Suprapubic skin (tissue), 4 donors: ENCODE measurements at places on chromosomes 12 and 14.
A peak's percentile ranks its signal among the peaks of the same experiment; 100 is the strongest.

GRCh38 chr14:42323426-42323825 lies 716.8 kb downstream of the LRFN5 start:
- DNase-seq: no peak
- H3K4me1 ChIP-seq: no peaks in the 10 kb centered on the region
- no peaks in the 10 kb centered on the region for H3K27me3 ChIP-seq
- no peak overlapping the region for H3K4me3 ChIP-seq
- no peaks in the 10 kb centered on the region for H3K36me3 ChIP-seq

DNA sequence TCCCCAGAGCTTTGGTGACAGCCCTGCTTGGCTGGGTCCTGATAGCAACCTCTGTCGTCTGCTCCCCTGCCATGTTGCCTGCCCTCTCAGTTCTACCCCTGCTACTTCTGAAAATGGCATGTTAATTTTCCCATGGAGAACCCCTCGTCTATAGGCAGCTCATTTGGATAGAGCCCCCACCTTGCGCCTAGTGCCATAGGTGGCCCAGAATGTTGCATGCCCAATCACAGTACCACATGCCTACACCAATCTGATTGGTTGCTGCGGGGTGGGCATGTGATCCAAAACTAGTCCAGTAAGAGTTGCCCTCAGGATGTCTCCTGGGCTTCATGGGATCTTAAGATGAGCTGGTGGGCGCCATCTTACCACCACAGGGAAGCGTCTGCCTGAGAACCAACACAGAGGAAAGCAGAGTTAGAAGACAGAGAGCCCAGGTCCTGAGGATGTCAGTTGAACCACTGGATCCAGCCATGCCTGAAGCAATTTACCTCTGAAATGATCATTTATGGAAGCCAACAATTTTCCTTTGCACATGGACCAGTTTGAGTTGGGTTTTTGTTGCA lies 85.7 kb downstream of the PAPOLA start:
- no peak overlapping the region for H3K27ac ChIP-seq
- DNase-seq: no peak
- peaks cover 7% of the 10 kb centered on the region for H3K4me1 ChIP-seq
- H3K27me3 ChIP-seq: peaks cover 12% of the 10 kb centered on the region

DNA sequence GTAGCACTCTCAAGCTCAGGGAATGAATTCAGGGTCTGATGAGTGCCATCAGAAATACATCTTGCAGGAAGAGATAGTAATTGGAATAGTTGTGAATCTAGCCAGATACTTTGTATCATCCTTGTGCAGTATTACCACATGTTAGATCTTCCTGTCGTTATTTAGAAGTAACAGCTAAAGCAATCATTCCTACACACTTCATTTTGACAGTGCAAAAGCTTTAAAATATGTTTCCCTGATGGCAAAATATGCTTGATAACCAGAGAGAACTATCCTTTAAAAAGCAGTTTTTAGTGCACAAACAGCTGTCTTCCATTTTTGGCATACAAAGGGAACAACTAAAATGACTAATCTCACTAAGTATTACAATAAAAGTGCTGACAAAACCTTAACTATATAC lies 149.5 kb upstream of the SLC38A2 start:
- DNase-seq: no peak
- no peaks in the 10 kb centered on the region for H3K36me3 ChIP-seq
- H3K4me1 ChIP-seq: peaks cover 57% of the 10 kb centered on the region
- no peaks in the 10 kb centered on the region for H3K27me3 ChIP-seq

DNA sequence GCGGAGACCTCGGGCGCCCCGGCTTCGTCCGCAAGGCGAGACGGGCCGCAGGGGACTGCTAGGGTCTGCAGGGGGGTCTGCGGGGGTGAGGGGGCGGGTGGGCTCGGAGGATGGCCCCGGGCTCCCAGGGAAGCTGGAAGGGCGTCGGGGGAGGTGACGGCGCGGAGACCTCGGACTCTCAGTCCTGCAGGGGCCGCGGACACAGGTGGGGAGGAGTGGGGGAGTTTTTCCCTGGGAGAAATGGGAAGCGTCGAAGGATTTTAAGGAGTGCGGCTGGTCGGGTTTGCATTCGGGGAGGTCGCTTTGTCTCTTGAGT lies 25.9 kb downstream of the ZBTB42 start:
- peaks cover 23% of the 10 kb centered on the region for H3K4me1 ChIP-seq
- DNase-seq: no peak
- no peaks in the 10 kb centered on the region for H3K27me3 ChIP-seq
- H3K4me3 ChIP-seq: peak overlapping the region; percentile 71
- H3K27ac ChIP-seq: no peak overlapping the region

- no peak for DNase-seq
- no peaks in the 10 kb centered on the region for H3K4me1 ChIP-seq
- no peaks in the 10 kb centered on the region for H3K36me3 ChIP-seq
Observed at GRCh38 chr14:24351517-24351916, 11.7 kb upstream of the RIPK3 start.

DNA sequence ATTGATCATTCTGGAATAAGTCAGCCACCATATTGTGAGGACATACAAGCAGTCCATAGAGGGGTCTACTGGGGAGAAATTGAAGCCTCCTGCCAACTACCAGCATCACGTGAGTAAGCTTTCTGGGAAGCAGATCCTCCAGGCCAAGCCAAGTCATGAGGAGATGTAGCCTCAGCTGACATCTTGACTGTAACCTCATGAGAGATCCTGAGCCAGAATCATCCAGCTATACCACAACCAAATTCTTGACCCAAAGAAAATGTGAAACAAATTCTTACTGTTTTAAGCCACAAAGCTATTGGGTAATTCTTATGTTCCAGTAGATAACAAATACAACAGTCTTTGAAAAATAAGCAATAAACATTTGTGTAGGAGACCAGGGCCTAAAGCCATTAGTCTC lies 479.4 kb upstream of the DCN start:
- no peaks in the 10 kb centered on the region for H3K27me3 ChIP-seq
- no peak overlapping the region for H3K27ac ChIP-seq
- no peak overlapping the region for H3K4me3 ChIP-seq
- DNase-seq: no peak
- no peaks in the 10 kb centered on the region for H3K4me1 ChIP-seq

- H3K36me3 ChIP-seq: peaks cover 3% of the 10 kb centered on the region
- no peaks in the 10 kb centered on the region for H3K27me3 ChIP-seq
- H3K4me3 ChIP-seq: no peak overlapping the region
- DNase-seq: no peak
Observed at GRCh38 chr12:47870175-47870781, 34.5 kb downstream of the VDR start.

- no peak overlapping the region for H3K4me3 ChIP-seq
- DNase-seq: no peak
- H3K27me3 ChIP-seq: no peaks in the 10 kb centered on the region
- no peak overlapping the region for H3K27ac ChIP-seq
- H3K4me1 ChIP-seq: peaks cover 26% of the 10 kb centered on the region
Observed at GRCh38 chr14:74503291-74503937, 9.8 kb downstream of the ISCA2 start.

GRCh38 chr14:83534995-83535394 lies 1994.9 kb upstream of the FLRT2 start:
- H3K36me3 ChIP-seq: no peaks in the 10 kb centered on the region
- H3K27me3 ChIP-seq: no peaks in the 10 kb centered on the region
- H3K27ac ChIP-seq: no peak overlapping the region
- H3K4me3 ChIP-seq: no peak overlapping the region
- DNase-seq: no peak

DNA sequence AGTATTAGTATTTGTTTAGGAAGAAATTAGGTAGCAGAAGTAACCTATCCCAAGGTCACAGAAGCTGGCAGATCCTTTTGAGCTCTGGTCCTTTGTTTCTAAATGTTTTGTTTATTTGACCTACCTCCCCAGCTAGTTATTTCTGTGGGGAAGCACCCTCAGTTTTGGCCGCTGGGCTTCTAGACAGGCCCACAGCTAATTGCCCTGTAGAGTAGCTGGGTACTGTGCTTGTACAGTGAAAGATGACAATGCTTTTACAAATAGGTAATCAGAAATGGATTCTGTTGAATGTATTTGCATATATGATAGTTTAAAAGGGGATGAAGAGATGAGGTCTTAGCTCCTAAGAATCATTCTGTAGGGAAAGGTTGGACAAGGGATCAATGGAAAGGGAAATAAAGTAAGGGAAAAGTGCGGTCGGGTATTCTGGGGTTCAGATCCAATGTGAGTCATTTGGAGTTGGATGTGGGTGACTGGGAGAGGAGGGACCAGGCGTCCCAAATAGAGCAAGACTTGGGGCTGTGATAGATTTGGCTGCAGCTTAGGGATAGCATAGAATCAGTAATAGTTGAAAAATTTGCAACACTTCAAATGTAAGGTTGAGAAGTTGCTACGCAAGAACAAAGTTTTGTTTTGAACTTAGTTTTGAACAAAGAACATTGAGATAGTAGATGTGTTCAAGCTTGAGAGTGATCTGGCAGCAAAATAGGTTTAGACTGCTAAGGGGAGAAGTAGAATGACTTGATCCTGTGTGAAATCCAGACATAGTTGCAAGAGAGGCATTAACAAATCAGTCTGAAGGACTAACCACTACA lies 3.6 kb downstream of the NUDT4 start:
- H3K36me3 ChIP-seq: no peaks in the 10 kb centered on the region
- peak overlapping the region; percentile 88 for H3K4me3 ChIP-seq
- H3K4me1 ChIP-seq: peaks cover 34% of the 10 kb centered on the region
- H3K27me3 ChIP-seq: no peaks in the 10 kb centered on the region
- no peak for DNase-seq

GRCh38 chr14:100440207-100440631 lies 117.1 kb downstream of the SLC25A47 start:
- no peak for DNase-seq
- H3K4me1 ChIP-seq: peaks cover 32% of the 10 kb centered on the region
- no peak overlapping the region for H3K4me3 ChIP-seq
- H3K27ac ChIP-seq: peak overlapping the region; percentile 50

- no peaks in the 10 kb centered on the region for H3K36me3 ChIP-seq
- H3K27me3 ChIP-seq: peaks cover 20% of the 10 kb centered on the region
- H3K4me3 ChIP-seq: no peak overlapping the region
Observed at GRCh38 chr12:4217091-4217490, 56.5 kb upstream of the CCND2 start.

- no peaks in the 10 kb centered on the region for H3K4me1 ChIP-seq
- no peak overlapping the region for H3K27ac ChIP-seq
- no peak overlapping the region for H3K4me3 ChIP-seq
- H3K36me3 ChIP-seq: no peaks in the 10 kb centered on the region
- DNase-seq: no peak
- H3K27me3 ChIP-seq: peaks cover 3% of the 10 kb centered on the region
Observed at GRCh38 chr14:94291159-94291905, 1.7 kb downstream of the SERPINA10 start.

DNA sequence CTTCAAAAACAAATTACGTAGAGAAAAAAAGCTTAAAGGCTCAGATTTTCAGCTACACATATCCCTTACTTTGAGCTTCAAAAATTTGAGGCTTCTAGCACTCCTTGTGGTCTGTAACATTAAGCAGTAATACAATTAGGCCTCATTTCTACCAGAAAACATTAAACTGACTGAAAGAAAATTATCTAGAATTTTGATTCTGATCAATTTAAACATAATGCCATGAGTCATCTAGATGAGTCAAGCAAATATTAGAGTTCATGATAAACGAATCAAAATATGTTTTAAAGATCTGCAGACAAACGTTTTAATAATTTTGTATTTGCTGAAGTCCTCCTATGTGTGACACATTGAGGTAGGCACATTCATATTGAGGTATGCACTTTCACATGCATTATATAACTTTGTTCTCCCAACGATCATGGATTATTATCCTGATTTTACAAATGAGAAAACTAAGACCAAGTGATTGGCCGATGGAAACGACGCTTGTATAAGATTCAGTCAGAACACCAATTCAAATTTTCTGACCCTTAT lies 4.3 kb downstream of the OSBPL8 start:
- H3K27ac ChIP-seq: no peak overlapping the region
- H3K4me1 ChIP-seq: peaks cover 53% of the 10 kb centered on the region
- no peak for DNase-seq
- no peaks in the 10 kb centered on the region for H3K27me3 ChIP-seq
- no peaks in the 10 kb centered on the region for H3K36me3 ChIP-seq
